T follicular helper cell (primary cell): ENCODE measurements at places on chromosomes 4 and X.

GRCh38 chr4:13509442-13509841 is 25.3 kb upstream of the RAB28 start:
- DNase-seq = no peak

DNA sequence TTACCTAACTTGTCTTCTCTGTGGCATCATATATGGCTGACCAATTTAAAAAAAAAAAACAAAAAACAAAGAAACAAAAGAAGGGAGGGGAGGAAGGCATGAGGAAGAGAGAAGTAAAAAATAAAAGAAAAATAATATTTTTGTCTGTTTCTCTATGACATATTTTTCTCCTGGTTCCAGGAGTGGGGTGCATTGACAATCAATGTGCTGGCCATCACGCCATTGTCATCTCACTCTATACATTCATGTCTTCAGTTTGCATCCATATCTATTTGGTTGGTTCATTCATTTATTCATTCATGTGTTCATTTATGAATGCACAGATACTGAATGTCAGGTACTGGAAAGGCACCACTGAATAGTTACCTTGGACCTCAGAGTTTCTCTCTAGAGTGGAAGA is 183.4 kb downstream of the DCHS2 start:
- DNase-seq = no peak

DNA sequence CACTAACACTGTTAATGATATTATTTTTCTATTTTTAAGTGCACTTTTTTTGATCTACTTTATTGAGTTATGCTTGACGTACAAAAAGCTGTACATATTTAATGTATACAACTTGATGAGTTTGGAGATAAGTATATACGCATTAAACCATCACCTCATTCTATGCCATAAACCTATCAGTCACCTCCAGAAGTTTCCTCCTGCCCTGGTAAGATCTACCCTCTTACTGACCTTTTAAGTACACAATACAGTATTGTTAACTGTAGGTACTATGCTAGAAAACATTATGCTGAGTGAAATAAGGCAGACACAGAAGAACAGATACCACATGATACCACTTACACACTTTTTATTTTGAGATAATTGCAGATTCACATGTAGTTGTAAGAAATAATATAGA is 36.9 kb downstream of the INTS6L start:
- no peak for DNase-seq

GRCh38 chr4:15005474-15006115 is 3.3 kb downstream of the CPEB2 start:
- DNase-seq = no peak

DNA sequence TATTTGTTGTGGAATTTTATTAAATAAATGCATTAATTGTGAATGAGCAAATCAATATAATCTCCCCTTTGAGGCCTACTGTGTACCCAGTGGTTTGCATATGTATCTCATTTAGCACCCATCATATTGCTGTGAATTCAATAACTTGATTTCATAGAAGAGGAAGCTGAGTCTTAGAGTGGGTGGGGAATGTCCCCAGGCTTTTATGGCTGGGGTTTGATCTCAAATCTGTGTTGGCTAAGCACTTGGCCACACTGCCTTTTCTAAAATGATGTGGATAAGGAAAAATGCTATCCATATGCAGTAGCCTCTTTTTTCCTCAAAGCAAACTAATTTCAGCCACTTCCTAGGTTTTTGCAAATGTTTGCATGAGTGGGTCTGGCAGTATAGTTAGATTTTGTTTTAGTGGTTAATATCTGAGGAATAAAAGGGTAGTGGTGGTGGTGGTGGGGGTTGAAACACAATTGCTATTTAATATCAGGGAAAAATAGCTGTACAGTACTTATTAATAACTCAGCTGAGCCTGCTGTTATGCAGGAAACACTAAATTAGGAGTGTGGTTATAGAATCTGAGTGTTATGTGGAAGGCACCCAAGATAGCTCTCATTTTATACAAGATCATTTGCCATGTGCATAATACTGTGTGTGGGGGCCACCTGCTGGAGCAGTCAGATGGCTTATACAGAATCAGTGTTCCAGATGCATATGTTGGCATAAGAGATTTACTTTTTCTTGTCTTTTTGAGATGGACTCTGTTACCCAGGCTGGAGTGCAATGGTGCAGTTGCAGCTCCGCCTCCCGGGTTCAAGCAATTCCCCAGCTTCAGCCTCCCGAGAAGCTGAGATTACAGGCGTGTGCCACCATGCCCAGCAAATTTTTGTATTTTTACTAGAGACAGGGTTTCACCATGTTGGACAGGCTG is 108.0 kb downstream of the TMEM131L start:
- peak; percentile 37 for DNase-seq

- DNase-seq = no peak
These were observed 64.9 kb downstream of the NLGN4X start for GRCh38 chrX:6163721-6164120.
